NCI-H446 treated with DMSO at 0.1 percent for 48 hours (cell line): ENCODE measurements at places on chromosomes 2 and 18.
A peak's percentile ranks its signal among the peaks of the same experiment; 100 is the strongest.

GRCh38 chr2:63865159-63865799, 23.6 kb downstream of the UGP2 start:
- no peak for DNase-seq

GRCh38 chr2:12824351-12824777, 107.6 kb downstream of the TRIB2 start:
- no peak for DNase-seq

- DNase-seq: no peak
These were observed 112.4 kb downstream of the FEZ2 start for GRCh38 chr2:36485521-36485920.

GRCh38 chr18:65737471-65737955, 13.3 kb upstream of the CDH7 start:
- DNase-seq: peak; percentile 12

DNA sequence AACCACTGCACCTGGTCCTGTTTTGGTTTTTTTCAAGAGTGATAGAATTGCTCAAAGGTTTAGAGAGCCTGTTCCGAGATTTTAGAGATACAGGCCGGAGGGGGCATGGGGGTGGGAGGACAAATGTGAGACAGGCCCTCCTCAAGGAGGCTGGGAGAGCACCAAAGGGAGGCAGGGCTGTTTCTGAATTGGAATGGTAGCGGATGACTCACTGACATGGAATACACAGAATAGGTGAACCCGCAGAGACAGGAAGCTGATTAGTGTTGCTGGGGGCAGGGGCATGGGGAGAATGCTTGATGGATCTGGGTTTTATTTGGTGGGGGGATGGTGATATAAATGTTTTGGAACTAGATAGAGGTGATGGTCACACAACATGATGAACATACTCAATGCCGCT, 111.0 kb upstream of the MGAT5 start:
- no peak for DNase-seq

DNA sequence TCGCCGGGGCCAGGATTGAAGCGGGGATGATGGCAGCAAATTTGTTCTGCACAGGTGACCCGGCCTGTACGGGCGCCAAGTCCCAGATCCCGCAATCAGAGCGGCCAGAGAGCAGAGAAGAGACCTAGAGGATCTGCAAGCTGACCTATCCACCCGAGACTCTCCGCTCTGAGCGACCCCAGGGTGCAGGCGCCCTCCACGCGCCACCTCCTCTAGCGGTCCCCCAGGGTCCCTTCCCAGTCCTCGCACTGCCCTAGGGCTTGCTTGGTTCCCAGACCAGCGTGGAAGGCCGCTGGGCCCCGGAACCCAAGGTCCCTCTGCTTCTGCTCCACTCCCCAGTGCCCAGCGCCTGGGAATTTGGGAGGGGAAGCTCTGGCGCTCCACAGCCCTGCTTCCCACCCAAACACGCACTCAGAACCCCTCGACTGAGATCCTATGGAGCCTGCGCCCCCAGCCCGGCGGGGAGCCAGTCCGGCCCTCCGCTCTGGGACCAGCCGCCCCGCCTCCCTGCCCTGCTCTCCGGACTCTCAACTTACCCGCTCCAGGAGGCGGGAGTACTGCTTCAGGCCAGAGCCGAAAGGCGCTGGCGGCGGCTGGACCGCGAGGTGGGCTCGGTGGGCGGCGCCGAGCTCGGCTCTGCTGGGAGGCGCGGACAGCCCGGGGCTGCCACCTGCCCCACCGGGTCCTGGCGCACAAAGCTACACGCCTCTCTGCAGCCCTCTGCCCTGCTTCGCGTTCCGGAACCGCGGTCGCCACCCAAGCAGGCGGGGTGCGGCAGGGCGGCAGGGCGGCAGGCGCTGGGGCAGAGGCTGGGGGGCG, 3.0 kb upstream of the SIX3 start:
- no peak for DNase-seq
